Mucosa of gallbladder (tissue), 1 donor: ENCODE measurements at places on chromosomes 5 and 9.

GRCh38 chr5:73365301-73365853 is 83.2 kb downstream of the FOXD1 start:
- DNase-seq, result no peak

GRCh38 chr5:758698-759053 is 25.9 kb downstream of the ZDHHC11B start:
- DNase-seq, result no peak

DNA sequence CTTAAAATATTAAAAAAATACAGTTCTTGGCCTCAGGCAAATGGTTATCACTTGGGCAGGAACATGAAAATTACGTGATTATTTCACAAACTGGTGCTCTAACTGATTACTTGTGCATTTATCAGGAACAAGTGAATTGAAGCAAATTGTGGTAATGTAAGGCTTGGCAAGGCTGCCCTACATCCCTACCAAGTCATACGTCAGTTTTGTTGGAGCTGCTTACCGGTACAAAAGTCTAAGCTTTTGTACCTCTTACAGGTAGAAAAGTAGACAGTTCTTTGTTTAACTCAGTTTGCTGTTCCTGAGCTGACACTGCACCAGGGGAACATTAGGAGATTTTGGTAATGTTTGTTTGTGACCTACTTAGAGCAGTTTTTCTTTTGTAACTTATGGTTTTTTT is 2.2 kb downstream of the G3BP1 start:
- no peak for DNase-seq

DNA sequence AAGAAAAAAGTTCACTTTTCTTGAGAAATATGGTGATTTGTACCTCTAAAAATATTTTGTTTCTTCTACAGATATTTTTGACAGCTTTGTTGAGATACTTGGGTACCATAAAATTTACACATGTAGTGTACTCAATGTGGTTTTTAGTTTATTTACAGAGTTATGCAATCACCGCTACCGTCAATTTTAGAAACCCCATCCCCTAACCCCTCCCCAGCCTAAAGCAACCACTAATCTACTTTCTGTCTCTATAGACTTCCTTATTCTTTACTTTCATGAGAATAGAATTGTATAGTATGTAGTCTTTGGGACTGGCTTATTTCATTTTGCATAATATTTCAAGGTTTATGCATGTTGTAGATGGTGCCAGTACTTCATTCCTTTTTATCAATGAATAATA is 45.0 kb upstream of the TDRD7 start:
- no peak for DNase-seq

- no peak for DNase-seq
These were observed 46.0 kb downstream of the CAMK2A start for GRCh38 chr5:150243590-150243989.

- DNase-seq, result no peak
These were observed 234.9 kb upstream of the ACTBL2 start for GRCh38 chr5:57717555-57717954.

DNA sequence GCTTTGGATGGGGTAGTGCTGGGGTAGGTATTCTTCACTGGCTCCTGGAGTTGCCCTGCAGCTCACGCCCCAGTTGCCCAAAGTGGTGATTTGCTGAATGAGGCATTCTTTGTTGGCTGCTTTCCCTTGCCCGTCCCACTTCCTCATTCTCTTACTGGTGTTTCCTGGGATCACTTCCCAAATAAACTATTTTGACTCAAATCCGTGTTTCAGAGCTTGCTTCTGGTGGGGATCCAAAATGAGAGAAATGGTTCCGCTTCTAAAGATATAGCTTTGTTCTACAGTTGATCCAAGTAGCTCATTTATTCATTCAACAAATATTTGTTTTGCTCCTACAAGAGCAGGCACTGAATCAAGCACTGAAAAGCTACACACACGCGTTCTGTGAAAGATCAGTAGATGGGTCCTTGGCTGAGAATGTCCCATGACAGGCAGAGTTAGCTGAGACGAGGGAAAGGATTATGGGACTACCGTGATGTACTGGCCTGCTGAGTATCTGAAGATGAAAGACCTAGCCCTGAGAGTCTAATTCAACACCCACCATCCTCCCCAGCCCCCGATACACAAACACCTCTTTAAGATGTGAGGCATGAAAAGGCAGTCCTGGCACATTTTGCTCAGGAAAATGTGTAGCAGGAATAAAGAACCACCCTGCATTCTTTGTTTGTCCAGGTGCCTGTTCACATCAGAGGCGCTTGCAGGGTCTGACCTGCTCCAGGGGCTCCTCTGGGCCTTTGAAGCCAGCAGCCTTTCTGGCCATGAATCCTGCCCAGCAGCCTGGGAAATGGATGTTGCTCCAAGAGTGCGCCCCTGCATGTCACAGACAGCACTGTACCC is 143.1 kb upstream of the RANBP3L start:
- peak; percentile 34 for DNase-seq

DNA sequence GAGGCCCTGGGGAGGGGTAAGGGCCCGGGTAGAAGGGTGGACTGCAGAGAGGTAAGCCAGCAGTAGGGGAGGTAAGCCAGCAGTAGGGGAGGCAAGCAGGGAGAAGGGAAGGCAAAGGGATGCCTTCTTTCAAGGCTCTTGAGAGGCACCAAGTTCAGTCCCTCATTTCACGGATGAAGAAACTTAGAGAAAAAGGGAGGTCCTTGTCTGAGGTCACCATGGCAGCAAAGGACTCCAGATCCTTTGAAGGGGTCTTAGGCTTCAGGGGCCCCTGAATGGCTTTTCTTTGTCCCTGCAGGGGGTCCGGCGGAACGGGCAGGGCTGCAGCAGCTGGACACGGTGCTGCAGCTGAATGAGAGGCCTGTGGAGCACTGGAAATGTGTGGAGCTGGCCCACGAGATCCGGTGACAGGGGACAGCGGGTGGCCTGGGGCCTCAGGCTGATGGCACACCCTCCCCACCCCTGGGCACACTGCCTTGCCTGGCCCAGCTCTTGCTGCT is 42.6 kb downstream of the RGS3 start:
- DNase-seq, result no peak

GRCh38 chr9:111013707-111014106 is 24.6 kb downstream of the LPAR1 start:
- DNase-seq, result no peak

DNA sequence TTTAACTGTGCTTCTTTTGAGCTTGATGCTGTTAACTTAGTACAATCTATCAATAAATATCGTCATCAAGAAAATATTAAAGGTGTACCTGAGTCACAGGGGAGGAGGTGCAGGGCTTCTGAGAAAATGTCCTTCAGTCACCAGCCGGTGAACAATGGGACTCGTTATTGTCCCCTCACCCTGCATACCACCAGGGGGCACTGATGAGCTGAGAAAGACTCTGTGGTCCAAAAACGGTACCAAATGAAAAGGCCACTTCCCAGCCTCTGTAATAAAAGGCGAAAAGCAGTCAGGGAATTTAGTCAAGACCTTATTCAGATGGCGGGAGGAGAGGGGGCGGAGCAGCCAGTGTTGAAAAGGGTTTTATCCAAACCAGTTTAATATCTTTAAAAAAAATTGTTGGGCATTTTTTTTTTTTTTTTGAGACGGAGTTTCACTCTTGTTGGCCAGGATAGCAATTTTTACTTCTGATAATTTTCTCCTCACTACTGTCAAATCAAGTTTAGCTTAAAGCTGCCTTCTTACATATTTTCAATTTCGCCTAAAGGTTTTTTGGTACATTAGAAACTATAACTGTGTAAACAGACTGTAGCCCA is 271.9 kb upstream of the ADAMTS16 start:
- peak; percentile 48 for DNase-seq

DNA sequence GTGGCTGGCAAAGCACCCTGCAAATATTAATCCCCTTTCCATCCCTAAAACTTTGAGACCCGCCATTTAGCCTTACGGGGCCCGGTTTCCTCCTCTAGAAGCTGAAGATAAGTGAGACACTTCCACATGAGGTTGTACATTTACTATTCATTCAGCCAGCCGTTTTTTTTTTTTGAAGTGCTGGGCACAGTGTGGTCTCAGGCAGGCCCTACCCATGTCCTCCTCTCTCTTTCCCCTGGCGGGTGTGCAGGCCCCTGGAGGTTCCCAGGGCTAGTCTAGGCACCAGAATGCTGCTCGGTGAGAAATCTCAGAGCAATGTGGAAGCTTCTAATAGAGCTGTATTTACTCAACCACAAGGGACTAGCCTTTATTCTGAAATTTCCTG is 107.4 kb upstream of the LARP1 start:
- DNase-seq, result no peak

GRCh38 chr5:93654676-93655075 is 71.7 kb downstream of the NR2F1 start:
- no peak for DNase-seq

GRCh38 chr5:123950701-123951581 is 439.0 kb downstream of the CSNK1G3 start:
- DNase-seq, result no peak

DNA sequence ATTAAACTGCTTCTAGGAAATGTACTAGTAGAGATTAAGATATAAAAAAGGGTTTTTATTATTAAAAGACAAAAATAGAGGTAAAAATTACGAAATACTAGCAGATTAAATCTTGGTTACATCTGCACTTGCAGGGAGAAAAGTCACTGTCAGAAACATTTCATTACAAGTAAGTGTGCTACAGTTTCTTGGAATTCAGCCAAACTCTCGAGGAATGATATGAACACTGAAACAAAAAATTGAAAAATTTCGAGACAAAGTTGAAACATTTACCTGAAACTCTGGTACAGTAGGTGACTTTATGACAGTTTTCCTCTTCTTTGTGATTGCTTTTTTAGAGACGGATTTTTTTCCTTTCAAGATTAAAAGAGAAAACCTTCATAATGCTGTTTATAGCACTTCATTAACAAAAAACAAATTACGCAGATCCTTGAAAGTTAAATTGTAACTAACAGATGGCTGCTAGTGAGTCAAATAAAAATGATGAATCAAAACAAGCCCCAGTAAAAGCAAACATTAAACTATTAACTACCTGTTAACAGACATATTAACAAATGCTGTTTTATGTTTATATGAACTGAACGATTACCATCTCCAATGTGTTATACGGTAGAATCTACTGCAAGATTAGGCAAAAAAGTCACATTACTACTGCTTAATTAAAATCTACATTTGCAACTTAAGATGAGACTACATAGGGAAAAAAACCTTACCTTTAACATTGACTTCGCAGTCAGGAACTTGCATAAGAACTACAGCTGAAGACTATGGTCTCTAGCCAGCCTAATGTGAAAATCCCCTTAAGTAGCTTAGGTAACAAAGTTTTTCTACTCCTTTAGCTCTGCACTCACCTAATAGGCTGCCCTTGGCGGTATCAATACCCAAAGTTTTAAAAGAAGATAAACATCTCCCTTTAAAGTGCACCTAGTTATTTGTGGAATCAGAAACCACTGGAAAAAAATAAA is 61.4 kb downstream of the RANBP6 start:
- no peak for DNase-seq

DNA sequence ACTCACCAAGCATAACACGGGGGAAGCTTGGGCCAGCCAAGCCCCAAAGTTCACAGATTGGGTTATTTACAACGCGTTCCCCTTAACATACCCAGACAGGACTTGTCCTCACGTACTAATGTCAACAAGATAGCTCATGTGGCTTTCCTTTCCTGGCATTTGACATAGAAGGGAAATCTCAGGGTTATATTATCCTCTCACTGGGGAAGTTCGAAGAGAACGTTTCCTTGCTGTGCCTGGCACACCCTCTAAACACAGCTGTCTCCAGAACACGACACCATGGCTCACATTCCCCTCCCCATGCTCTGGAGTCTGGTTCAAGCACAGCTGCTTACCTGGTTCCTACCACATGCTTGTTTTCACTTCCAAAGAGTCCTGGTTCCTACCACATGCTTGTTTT is 46.8 kb upstream of the OTULINL start:
- DNase-seq, result no peak

GRCh38 chr5:1112596-1113331 is 901 bp upstream of the SLC12A7 start:
- no peak for DNase-seq

- DNase-seq, result no peak
These were observed 1.1 kb downstream of the ARL15 start for GRCh38 chr5:54309276-54309675.

GRCh38 chr5:176595386-176595943 is 14.5 kb downstream of the GPRIN1 start:
- no peak for DNase-seq

GRCh38 chr9:706606-707459 is 134.7 kb upstream of the DMRT1 start:
- DNase-seq, result peak; percentile 68

DNA sequence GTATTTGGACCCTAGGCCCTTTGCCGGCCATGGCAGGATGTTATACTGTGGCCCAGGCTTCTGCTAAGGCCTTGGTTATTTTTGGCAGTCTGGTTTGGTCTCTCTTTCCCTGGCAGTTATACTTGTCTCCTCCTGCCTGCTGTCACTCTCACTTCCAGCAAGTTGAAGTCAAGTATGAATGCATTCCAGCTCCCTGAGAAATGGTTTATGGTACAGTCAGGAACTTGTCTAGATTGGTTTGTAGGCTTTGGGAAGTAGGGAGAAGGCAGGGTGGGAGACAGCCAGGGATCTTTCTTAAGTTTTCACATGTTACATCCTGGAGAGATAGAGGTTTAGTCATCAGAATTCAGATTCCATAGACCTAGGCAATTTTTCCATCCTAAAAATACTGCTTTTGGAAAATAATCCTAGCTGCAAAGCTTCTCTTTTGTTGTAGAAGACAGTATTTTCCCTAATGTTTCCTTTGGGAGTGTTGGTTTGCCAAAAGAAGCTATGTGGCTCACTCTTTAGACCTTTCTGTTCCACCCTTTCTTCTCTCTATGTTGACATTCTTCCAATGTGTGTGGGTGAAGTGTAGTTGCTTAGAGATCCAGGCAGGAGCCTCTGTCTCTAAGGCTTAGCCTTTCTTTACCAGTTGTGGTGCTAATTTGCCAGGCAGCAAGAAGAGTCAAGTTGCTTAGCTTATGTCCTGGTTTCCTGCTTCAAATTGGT is 2.5 kb upstream of the KDM3B start:
- DNase-seq, result no peak

DNA sequence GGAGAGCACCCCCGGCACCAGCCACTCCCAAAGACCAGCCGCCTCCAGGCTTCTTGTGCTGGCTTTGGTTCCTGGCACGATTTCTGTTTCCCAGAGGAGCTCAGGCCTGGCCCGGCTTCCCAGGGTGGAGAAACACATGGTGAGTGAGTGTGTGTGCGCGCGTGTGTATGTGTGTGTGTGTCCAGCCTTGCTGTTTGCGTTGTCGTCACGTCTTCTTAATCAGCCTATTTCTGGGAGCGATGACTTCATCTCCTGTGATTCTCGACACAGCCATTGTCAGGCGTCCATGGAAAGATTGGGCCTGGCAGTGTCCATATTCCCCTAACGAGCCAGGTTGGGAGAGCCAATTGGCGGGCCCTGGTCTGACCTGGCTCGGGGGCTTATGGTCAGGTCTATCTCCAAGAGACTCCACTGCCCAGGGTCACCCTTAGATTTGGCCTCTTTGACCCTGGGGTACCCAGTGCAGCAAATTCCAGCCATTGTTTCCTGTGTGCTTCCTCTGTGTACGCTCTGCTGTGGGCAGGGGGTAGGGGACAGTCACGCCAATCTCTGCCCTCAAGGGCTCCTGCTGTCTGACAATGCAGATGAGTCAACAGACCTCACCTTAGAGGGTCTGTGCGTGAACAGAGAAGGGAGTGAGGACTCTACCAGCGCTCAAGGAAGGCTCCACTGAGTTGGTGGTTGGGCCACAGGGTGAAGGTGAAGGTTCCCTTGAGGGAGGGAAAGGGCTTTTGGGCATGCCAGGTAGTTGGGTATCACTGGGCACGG is 73.8 kb downstream of the DAB2IP start:
- DNase-seq, result peak; percentile 96

GRCh38 chr9:122370303-122370702 is 521 bp upstream of the PTGS1 start:
- DNase-seq, result no peak
